Effector memory CD8-positive, alpha-beta T cell (primary cell): ENCODE measurements at places on chromosomes 3 and 15.

DNA sequence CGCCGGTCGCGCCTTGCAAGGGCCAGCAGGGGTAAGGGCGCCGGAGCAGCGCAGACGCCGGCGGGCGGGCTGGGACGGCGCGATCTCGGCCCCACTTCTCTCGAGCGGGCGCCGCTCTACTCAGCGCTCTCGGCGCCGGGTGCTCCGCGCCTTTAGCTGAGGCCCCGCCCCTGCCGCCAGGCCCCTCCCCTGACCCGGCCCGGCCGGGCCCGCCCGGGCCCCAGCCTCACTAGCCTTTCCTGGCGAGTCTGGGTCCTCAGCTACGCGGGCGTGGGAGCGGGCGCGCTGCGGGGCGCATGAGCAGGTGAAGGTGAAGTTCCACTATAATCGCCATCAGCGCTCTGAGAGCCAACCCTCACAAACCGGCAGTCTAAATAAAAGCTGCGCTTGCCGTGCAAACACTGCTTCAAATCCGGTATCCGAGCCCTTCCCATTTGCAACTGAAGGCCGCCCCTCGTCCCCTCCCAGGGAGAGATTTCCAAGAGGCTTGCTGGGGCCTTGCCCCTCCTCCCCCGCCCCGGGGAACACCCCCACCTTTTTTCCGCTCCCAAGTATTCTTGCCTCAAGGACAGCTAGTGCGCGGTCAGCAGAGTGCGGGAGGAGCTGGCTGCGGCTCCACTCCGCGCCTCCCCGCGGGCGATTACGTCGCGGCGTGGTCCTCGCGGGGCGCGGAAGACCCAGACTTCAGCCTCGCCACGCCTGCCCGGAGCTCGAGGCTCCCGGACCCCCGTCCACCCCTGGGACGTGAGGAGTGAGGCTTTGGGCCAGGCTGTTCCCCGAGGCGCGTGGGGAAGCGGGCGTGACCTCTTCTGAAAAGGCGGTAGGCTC is at the start of gene RPP25:
RPP25 (minus strand) TSS at position 125 of the 828 bp plus-strand sequence. CDS start 189 bp downstream, outside the sequence.
- peak; percentile 46 for DNase-seq

- DNase-seq, result no peak
Observed at GRCh38 chr15:93865586-93865985, 365.8 kb upstream of the MCTP2 start.

DNA sequence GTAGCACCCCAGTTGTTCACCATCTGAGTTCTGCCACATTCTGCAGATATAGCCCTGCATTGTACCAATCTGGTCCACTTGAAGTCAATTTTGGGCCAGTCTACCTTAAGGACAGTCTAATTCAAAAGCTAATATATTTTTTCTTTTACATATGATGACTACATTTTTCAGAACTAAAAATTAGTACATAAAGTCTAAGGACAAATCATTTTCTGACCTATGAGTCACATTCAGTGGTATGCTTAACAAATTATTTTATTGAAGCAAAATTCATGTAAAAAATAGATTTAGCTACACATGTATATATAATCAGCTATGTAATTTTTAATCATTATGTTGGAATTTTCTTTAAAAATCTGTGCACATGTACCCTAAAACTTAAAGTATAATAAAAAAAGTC is 52.1 kb upstream of the IL12A start:
- DNase-seq, result no peak

- DNase-seq, result no peak
Observed at GRCh38 chr3:50582083-50582482, 12.8 kb downstream of the HEMK1 start.

DNA sequence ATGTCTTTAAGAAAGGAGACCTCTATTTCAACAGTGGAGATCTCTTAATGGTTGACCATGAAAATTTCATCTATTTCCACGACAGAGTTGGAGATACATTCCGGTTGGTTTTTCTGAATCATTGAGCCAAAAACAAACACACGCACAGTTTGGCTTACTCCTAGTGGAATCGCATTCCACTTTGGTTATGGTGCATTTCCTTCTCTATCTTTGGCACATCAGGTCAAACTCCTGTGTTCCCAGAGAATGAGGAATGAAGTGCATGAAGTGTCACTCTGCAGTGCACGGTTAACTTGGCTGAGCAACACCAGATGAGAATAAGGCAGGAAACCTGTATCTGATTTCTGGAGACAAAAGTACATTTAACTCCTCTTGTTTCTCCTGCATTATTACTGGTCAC is 38.5 kb downstream of the HDC start:
- no peak for DNase-seq

GRCh38 chr3:12870942-12871341 is 29.6 kb upstream of the RPL32 start:
- peak; percentile 28 for DNase-seq

- DNase-seq, result no peak
Observed at GRCh38 chr15:71049706-71050422, 65.4 kb upstream of the THSD4 start.
